Caki2 (cell line): ENCODE measurements at places on chromosomes 2 and 18.

- no peak for DNase-seq
Measured at GRCh38 chr2:10305715-10306114, 3.0 kb downstream of the HPCAL1 start.

DNA sequence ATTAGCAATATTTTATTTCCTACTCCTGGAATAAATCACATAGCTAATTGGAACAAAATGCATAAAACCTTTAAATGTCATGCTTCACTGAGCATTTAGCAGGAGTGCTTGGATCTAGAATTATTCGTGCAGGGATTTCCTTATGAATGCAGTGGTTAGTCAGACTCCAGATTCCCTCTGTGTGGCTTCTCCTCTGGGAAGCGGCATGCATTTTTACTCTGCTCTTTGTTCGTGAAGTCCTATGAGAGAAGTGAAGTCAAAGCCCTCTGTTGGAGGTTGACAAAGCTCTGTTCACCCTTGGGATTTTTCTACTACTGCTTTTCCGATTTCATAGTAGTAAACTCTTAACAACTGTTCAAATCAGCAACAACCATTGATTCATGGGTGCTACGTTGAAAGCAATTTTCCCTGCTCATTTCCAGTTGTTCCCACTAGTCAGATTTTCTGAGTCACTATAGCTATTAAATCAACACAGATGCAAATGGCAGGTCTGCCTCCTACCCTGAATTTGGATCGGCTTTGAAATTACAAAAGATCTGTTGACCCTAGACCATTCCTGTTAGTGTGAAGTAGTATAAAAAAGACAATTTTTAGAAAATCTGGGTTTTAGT is 461.7 kb downstream of the STK39 start:
- peak; percentile 39 for DNase-seq

- peak; percentile 77 for DNase-seq
Measured at GRCh38 chr18:9643549-9643948, 29.2 kb upstream of the PPP4R1 start.

GRCh38 chr2:12858786-12859185 is 142.1 kb downstream of the TRIB2 start:
- no peak for DNase-seq

GRCh38 chr18:27711382-27711781 is 465.5 kb downstream of the CDH2 start:
- no peak for DNase-seq

DNA sequence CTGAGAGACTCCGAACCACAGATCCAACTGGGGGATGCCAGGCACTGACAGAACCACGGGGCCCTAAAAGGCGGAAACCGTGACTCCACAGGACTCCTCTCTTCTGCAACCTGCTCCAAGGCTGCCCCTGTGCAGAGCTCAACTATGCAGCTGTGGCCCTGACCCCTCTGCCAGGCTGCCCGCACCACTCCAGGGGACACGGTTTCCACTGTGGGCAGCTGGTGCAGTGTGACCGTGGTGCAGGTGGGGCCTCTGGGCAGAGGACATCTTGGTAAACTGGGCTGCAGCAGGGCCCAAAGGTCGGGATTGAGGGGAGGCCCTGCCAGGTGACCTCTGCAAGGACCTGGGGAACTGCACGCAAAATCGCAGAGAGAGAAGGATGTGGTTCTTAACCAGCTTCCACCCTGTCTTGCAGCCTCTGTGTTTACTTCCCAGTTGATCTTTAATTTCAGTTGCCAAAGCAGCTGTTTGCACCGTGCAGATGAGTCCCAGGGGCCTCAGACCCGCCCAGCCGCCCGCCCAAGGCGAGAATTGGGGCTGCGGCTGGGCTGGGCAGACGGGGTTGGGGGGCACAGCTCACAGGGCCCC is 104.6 kb upstream of the CTDP1 start:
- no peak for DNase-seq

DNA sequence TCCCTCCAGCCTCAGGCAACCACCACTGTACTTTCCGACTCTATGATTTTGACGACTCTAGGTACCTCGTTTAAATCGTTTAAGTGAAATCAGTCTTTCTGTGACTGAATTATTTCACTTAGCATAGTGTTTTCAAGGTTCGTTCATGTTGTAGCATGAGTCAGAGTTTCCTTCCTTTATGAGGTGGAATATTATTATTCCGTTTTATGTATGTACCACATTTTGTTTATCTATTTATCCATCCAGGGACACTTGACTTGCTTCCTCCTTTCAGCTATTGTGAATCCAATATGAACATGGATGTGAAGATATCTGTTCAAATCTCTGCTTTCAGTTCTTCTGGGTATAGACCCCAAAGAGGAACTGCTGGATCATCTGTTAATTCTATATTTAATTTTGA is 19.1 kb downstream of the IL1R2 start:
- no peak for DNase-seq

GRCh38 chr2:74043345-74044329 is 58.9 kb downstream of the TET3 start:
- DNase-seq: no peak

GRCh38 chr2:173221937-173222594 is 132.6 kb upstream of the CDCA7 start:
- DNase-seq: no peak

DNA sequence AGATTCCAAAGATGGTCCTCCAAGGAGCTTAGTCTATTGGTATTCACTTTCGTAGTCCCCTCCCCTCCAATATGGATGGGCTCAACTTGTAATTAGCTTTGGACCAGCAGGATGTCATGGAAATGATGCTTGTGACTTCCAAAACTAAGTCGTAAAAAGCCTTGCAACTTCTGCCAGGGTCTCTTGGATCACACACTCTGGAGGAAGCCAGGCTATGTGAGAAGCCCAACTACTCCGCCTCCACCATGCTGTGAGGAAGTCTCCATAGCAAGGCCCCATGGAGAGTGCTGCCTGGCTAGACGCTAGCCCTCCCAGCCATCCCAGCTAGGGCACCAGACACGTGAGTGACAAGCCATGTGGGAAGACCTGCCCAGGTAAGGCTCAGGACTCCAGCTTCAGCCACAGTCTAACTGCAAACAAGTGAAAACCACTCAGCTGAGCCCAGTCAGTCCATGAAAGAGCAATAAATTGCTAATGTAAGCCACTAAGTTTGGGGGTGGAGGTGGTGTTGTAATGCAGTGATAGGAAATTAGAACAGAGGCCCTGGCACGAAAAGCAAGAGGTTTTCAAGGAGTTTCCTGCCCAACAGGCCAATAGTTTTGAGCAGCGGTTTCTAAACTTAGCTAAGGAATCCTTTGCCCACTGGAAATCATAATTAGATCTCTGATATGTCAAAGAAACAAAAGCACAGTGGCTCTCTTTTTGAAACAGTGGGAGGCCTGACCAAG is 77.5 kb upstream of the GLI2 start:
- no peak for DNase-seq

DNA sequence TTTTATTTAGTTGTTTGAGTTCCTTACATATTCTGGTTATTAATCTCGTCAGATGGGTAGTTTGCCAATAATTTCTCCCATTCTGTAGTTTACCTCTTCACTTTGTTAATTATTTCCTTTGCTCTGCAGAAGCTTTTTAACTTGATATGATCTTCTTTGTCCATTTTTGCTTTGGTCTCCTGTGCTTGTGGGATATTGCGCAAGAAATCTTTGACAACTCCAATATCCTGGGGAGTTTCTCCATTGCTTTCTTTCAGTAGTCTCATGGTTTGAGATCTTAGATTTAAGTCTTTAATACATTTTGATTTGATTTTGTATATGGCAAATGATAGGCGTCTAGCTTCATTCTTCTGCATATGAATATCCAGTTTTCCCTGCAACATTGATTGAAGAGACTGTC is 389.2 kb downstream of the LRP1B start:
- no peak for DNase-seq
